Activated T-cell treated with anti-CD3 and anti-CD28 coated beads, Interleukin-2, amount 50 U/mL, for 4 hours (primary cell): ENCODE measurements at places on chromosomes 2 and 18.

- no peak for DNase-seq
These were observed at the start of gene LCT for GRCh38 chr2:135836596-135837270. Gene LCT, minus strand, starts transcription at chr2:135837184. Its CDS starts 15 bp downstream, at chr2:135837169.

- DNase-seq: no peak
These were observed 262.6 kb downstream of the AGAP1 start for GRCh38 chr2:235756491-235756890.

GRCh38 chr2:222523783-222524544, 99.6 kb downstream of the SGPP2 start:
- no peak for DNase-seq

DNA sequence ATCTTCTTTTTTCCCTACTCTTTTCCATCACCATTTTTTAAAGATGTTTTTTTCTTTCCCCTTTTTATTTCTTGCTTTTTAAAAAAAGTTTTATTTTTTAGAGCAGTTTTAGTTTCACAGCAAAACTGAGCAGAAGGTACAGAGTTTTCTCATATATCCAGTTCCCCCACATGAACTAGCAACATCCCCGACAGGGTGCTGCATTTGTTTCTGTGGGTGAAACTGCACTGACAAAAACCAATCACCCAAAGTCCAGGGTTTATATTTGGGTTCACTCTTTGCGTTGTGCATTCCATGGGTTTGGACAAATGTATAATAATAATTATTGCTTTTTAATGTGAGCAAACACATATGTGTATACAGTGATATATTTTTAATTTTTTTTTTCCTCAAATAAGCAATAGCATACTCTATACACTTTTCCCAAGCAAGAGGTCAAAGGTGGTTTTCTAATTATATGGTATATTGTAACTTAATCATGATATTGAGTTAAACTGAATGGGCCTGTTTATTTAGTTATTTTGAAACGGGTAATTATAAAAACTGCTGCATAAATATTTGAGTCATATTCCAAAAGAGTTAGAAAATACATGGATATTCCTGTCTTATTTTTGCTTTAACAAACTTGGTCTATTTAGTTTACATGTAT, 50.3 kb downstream of the NCK2 start:
- DNase-seq: no peak

DNA sequence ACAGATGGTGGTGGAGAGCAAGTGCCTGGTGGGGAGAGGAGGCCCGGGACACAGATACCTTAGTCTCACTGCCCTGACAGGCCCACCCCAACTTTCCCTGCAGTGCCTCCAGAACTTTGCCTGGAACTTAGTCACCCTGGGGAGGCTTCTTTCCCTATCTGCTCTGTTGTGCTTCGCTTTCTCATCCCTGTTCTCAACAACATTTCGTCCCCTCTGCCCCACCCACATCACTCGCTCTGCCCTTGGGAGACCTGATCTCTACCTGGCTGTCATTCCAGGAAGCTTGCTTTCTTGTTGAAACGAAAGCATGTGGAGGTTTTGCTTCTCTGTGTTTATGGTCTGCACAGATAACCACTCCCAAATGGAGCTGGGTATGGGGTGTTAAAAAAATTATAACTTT, 93.8 kb downstream of the PRKCE start:
- no peak for DNase-seq

DNA sequence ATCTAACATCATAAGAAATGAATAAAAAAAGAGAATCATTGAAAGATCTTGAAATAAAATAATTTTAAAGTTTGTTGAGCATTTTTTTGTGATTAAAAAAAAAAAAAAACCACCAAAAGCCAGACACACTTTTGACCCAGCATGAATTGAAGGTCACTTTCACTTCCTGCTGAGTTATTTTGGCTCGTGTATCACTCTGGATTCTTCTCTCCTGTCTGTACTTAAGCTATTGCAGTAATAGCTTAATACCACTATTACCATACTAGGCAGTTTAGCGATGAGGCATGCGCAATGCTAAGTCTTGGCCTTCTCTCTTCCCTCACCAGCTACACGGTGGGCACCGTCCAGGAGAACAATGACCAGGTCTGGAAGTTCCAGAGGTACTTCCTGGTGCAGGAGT, 54.5 kb upstream of the SPP2 start:
- DNase-seq: no peak

GRCh38 chr2:147181351-147182029, 663.3 kb upstream of the ACVR2A start:
- no peak for DNase-seq

DNA sequence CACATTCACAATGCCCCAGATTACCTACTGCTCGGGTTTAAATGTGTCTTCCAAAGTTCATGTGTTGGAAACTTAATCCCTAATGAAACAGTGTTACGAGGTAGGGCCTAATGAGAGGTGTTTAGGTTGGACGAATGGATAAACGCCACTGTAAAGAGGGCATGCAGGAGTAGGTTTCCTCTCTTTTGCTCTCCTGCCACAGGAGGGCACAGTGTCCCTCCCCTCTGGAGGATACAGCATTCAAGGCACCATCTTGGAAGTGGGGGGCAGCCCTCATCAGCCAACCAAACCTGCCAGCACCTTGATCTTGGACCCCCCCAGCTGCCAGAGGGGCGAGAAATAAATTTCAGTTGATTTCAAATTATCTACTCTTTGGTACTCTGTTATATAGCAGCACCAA, 103.5 kb downstream of the TSHZ1 start:
- DNase-seq: no peak

- DNase-seq: no peak
These were observed 265.4 kb downstream of the TRIB2 start for GRCh38 chr2:12982149-12982584.

DNA sequence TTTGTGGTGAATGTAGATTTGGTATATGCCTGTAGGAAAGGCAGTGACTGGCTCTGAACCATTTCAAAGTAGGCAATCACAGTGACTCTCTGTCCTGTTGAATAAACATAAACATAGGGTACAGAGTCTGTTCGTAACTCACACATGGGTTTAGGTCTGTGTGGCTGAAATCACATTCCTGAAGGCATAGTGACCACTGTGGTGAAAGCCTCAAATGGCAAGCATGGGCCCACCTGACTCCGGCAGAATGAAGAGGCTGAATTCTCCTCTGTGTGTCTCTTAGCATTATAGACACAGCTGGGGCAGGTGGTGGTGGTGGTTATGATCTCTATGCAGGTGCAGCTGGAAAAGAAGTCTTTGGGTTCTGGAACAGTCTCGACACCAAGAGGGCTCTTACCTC, 61.2 kb downstream of the ITGA6 start:
- no peak for DNase-seq

DNA sequence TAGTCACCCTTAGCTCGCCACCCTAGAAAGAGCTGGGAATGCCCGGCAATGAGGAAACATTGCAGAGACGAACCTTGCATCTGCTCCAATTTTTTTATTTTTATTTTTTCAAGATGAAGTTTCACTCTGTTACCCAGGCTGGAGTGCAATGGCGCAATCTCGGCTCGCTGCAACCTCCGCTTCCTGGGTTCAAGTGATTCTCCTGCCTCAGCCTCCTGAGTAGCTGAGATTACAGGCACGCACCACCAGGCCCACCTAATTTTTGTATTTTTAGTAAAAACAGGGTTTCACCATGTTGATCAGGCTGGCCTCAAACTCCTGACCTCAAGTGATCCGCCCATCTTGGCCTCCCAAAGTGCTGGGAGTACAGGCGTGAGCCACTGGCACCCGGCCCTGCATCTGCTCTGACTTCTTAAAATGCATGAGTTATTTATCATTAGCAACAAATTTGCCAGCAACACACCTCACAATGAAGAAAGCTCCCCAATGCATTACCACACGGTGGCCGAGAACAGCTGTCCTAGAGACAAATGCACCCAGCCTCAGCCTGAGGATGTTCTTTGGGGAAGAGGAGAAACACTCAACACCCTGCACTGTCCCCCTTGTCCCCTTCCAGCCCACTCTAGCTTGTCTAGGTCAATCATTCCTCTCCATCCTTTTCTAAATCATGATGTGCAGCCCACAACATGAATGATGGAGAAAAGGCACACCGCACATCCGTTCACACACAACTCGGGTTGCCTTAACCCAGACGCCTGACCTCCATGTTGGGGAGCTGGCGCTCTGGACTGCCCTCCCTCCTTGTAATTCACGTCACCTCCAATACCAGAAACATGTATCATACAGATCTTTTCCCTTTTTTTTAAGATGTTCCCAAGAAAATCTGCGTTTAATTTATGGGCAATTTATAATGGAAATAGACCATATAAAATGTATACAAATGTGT, 46.9 kb downstream of the TTC32 start:
- DNase-seq: no peak

GRCh38 chr2:224359569-224359968, 42.3 kb downstream of the FAM124B start:
- DNase-seq: no peak

GRCh38 chr2:72991439-72991725, 74.1 kb downstream of the EMX1 start:
- DNase-seq: no peak

DNA sequence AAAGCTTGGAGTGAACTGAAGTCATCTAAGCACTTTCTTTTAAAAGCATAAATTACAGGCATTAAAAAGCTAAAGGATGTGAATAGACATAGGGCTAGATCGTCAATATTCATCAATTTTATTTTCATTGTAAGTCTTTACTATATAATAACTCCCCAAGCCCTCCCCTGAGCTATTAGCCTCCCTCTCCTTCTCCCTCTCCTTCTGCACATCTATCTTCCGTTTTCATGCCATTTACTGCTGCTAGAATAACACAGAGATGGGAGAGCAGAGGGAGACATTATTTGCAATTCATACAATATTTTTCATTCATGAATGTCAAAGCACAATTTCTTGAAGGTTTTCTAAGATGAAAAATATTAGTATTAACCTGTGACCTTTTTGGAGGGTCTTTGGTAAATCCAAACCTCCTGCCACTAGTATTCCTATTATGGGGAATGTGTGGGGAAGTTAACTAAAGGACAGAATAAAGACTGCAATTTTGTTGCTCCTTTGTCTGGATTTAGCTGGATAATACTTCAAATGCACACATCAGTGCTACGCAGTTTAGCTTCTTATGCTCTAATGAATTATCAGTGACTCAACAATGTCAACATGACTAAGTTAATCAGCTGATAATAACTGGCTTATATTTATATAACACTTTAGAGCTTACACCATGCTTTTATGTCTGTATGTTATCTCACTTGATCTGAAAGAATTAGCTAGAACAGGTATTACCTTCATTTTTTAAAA, 28.2 kb upstream of the MFF start:
- DNase-seq: no peak

GRCh38 chr2:43075811-43076585, 150.4 kb downstream of the ZFP36L2 start:
- DNase-seq: no peak

GRCh38 chr2:78330193-78330592, 695.3 kb upstream of the REG3G start:
- DNase-seq: no peak

GRCh38 chr18:54557958-54558357, 33.1 kb upstream of the DYNAP start:
- no peak for DNase-seq

GRCh38 chr18:55422456-55423180, 165.4 kb downstream of the TCF4 start:
- DNase-seq: no peak

DNA sequence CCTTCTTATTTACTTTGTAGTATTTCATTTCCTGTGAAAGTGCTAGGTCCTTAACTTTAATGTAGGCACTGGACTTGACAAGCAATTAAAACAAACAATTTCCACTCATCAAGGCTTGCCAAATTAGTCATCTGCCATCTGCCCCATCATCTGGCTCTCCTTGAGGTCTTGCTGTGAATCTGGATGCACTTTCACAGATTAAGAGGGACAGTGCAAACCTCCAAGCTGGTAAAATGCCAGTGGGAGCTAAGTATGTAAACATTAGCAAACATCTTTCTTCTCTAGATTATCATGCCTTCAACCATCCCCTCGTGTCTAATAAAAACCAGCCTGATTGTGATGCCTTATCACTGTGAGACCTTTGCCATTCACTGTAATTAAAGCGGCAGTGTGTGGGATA, 402.9 kb downstream of the ERBB4 start:
- no peak for DNase-seq

DNA sequence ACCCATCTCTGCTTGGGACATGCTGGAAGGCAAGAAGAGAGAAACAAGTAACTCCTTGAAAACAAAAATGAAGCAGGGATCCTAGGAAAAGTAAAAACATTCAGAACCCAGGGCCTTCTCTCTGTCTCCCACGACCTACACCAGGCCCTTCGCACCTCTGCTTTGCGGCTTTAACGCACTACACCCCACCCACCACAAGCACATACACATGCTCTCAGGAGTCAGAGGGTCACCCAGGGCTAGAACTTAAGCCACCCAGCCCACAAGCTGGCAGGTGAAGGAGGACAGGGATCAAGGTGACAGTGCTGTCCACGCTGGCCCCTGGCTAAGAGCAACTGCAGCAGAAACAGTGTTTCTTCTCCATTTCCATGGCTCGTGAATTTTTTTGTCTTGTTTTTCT, 72.2 kb downstream of the BCL11A start:
- no peak for DNase-seq

- DNase-seq: no peak
These were observed 128.2 kb upstream of the DNAJC10 start for GRCh38 chr2:182587831-182588230.

DNA sequence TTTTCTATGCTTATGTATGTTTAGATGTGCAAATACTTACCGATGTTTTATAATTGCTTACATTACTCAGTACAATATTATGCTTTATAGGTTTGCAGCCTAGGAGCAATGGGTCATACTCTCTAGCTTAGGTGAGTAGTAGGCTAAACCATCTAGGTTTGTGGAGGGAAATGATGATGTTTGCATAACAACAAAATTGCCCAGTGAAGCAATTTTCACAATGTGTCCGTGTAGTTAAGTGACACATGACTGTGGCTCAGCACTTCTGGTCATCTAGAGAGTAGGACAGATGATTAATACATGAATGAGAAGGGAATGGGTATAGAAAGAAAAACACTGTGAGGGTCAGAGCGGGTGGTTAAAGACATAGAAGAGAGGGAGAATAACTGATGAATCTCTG, 2116.2 kb upstream of the PIK3C3 start:
- DNase-seq: no peak

- no peak for DNase-seq
These were observed 291.5 kb downstream of the SOX11 start for GRCh38 chr2:5983511-5984272.

GRCh38 chr2:20666304-20667150, at the start of gene GDF7:
Gene GDF7, plus strand, starts transcription at chr2:20667144. Its CDS starts 96 bp downstream, at chr2:20667240.
- no peak for DNase-seq

DNA sequence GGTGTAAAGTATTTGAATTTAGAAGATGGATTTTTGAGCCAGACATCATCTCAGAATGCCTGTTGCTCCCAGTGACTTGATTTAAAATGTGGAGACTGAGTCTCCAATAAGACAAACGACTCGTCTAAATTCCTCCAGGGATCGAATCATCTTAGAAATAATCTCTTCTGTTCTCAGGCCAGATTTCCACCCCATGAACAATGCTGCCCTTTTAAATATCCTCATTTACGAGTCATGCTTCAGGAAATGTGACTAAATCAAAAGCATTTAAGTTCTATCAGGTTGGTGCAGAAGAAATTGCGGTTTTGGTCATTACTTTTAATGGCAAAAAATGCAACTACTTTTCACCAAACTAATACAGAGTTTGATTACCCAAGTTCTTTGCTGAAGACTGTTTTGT, 684.6 kb upstream of the SOX11 start:
- no peak for DNase-seq

- no peak for DNase-seq
These were observed 44.8 kb downstream of the FTCDNL1 start for GRCh38 chr2:199806179-199806578.

GRCh38 chr2:24439280-24439970, 51.6 kb upstream of the NCOA1 start:
- DNase-seq: no peak
